Hypothalamus (tissue), 51 donors: ENCODE measurements at places on chromosomes 6 and 20.

DNA sequence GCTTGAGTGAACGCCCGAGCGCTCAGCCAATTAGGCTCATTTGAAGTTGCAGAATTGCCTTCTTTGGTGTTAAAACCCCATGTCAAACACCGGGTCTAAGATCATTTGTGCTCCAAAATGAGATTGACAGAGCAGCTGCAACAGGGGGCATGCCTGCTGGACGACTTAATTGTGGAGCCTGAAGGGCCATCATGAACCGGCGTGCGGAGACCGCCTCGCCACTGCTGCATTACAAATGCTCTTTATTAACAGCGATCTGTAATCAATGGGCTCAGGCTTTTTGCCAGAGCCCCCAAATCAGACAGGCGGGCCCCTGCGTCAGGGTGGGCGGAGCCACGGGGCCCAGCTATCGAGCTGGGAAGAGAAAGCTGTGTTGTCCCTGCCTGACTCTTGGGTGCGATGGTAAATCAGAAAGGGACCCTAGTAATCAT, 183.2 kb downstream of the SIM1 start:
- DNase-seq = no peak

- no peak for DNase-seq
Measured at GRCh38 chr6:84062519-84063154, 29.1 kb downstream of the MRAP2 start.

GRCh38 chr20:8215361-8215781, 83.3 kb downstream of the PLCB1 start:
- no peak for DNase-seq

DNA sequence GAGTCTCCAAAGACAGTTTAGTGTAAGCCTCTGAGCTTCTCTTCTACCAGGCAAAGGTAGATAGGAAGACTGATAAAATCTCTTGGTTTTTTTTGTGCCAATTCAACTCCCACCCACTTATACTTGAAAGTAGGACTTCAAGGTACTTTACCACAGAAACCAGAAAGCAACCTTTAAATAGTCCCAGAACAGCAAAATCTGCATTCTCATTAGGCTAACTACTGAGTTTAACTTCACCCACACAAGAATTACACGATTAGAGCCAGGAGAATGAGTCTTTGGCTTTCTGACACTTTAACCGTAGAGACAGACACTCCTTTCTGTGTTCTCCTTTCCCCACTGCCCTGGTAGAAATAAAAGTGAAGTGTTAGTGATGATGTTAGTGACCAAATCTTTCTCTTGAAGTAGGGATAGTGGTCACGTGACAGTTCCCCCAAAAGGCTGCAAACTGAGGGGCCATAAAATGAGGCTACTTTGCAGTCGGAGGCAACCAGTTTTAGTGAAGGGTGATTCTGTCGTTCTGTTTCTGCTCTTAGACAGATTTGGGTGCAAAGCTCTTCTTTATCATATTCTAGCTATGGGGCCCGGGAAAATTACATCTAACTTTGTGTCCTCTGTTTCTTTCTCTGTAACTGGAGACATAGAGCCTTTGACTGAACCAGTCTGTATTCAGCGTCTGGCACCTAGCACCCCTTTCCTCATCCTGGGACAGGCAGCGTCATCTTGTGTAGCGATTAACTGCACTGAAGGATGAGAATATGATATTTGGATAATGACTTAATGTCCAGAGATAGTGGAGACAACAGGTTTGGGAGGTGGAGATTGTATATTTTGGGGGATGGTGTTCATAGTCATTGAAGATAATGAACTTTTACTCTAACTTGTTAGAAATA, 206.4 kb upstream of the CITED2 start:
- DNase-seq = no peak

DNA sequence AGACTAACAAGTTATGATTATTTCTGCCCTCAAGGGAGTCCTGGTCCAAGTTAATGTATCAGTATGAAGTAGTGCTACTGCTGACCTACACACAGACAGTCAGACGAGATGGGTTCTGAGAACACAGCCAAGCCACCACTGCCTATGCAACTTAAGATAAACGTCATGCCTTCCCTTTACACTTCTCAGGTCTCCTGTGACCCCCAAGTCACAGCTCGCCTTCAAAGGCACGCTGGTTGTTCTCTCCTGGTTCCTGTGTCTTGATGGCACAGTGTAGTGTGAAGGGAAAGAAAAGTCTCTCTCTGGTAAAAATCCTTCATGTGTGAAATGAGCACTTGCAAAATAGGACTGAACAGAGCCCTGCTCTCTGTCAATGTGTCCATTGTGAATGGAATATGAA, 377.8 kb downstream of the ADGRB3 start:
- DNase-seq = no peak

GRCh38 chr20:51058017-51058416, 35.1 kb upstream of the KCNG1 start:
- no peak for DNase-seq

GRCh38 chr6:134938896-134939295, 11.0 kb downstream of the ALDH8A1 start:
- no peak for DNase-seq

DNA sequence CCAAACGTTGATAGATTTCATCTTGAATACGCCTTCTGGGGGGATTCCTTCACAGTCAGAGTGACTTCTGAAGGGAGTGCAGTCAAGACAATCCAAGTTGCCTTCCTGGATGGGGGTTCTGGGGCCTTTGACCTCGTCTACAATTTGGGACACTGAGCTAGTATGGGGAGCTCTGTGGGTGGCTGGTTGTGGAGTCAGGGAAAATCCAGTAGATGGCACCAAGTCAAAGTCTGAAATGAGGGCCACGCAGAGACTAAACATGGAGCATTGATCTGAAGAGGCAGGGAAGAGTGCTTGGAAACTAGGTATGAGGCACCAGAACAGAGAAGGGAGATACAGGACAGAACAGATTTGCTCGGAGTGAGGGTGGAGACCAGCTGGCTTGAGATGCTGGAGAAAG, 43.6 kb upstream of the CCN6 start:
- no peak for DNase-seq
